Iris pigment epithelial cell (primary cell): ENCODE measurements at places on chromosomes 13 and 19.
A peak's percentile ranks its signal among the peaks of the same experiment; 100 is the strongest.

DNA sequence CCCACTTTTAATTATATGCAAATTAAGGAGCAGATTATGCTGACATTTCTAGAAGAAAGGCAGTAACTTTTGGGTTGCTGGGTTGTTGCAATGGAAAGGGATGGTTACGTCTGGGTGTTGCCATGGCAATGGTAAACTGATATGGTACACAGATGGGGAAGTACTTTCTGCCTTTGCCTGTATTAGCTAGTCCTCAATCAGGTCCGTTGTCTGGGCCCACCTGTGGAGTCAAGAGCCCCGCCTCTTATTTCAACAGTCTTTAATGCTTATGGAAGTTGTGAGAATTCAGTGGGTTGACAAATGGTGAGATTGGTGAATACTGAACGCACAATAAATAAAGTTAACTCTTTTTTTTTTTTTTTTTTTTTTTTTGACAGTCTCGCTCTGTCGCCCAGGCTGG lies 30.6 kb upstream of the DPP9 start:
- DNase-seq = peak; percentile 41

DNA sequence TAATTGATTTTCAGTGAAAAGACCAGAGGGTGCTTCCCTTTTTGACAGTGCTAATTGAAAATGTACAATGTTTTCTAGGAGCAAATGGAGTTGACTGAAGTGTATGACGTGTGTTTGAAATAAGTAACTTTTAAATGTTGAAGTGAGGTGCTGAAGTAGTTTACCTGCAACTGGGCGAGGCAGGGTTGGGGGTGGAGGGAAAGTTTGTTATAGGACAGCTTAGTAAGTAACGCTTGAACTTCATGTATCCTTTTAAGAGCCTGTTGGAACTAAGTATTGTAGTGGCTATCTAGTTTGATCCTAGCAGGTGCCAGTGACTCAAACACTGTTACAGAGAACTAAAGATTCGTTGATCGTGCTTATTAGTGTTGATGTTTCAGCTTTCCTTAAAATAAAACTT lies 5.9 kb downstream of the SLAIN1 start:
- no peak for DNase-seq

DNA sequence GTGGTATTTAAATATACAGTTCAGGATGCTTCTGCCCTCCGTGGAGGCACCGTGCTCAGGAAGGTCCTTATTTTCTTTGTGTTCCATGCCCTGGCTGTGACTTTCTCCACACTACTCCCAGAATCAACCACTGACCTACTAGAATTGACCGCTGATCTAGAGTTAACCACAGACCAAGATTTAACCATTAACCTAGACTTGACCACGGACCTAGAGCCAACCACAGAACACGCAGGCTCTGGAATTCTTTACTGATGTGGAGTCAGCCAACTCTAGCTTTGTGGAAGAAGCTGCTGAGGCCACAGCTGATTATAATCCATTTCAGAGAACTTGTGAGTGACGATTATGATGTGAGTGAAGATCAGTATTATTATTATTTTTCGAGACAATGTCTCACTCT lies 18.0 kb downstream of the GTF2F2 start:
- DNase-seq = no peak

- DNase-seq = no peak
Measured at GRCh38 chr19:19626516-19627472, 1.2 kb downstream of the LPAR2 start.

DNA sequence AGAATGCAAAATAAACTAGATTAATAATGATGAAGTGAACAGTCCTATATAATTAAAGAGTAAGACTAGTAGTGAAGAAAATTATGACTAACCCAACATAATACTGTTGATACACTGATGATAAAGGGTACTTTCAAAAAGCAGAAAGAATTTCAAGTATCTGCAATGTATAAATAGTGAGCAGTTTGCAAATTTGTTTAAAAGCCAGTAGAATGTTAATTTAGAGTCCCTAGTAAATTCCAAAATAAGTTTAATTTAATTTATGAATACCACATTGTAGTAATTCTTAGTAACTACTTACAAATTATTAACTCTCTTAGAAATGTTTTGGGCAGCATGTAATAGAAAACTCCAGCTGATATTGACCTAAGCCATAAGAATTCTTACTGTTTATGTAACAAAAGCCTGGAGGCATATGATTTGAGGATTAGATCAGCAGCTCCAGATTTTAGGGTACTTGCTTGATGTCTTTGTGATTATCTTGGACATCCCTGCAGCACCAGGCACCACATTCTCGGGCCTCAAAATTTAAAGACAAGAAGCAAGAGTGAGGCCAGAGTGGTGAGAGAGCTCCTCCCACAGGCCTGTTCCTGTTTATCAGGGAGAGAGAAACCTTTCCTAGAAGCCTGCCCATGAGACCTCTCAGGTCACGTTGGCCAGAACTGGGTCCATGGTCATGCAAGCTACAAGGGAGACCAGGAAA lies 67.6 kb upstream of the TDRD3 start:
- peak; percentile 57 for DNase-seq

DNA sequence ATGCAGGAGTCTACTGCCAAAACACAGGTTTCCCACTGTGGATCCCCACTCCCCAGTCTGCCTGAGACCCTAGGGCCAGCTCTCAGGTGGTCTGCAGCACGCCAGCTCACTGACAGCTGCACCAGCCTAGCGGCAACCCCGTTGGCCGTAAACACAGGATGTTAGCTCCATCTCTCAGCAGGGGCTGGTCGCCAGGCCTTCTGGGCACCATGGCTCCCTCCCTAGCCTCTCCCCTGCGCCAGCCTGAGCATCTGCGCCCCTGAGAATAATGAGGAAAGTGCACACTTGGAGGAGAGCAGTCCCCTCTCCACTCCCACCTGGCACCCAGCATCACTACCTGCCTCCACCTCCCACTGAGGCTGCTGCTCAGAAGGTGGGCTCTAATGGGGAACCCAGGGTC lies 20.8 kb upstream of the EPHX3 start:
- DNase-seq = no peak

DNA sequence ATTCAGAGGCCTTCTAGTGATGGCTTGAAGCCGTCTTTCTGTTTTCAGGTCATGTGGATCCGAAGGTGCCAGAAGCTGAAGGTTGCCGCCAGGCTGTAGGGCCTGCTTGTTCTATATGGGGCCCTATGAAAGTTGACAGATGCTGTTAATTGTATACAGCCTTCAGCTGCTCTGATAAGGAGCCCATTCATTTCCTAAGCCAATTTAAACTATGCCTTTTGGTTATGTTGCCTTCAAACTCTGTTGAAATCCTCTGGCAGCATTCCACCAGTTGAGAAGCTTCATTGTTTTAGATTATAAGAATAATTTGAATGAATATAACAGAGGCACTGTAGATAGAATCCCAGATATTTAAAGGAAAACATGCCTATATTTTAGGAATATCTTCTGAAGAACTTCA lies 34.4 kb downstream of the RAP2A start:
- DNase-seq = peak; percentile 58

GRCh38 chr19:17405250-17406045 lies at the start of gene BST2:
TSS of gene BST2 (minus strand) at chr19:17405630. CDS start at chr19:17405575, 55 bp downstream.
- peak; percentile 67 for DNase-seq

- DNase-seq = no peak
Measured at GRCh38 chr13:59893266-59893665, 270.5 kb downstream of the DIAPH3 start.

- peak; percentile 76 for DNase-seq
Measured at GRCh38 chr19:38693380-38694223, 46.2 kb downstream of the ACTN4 start.

DNA sequence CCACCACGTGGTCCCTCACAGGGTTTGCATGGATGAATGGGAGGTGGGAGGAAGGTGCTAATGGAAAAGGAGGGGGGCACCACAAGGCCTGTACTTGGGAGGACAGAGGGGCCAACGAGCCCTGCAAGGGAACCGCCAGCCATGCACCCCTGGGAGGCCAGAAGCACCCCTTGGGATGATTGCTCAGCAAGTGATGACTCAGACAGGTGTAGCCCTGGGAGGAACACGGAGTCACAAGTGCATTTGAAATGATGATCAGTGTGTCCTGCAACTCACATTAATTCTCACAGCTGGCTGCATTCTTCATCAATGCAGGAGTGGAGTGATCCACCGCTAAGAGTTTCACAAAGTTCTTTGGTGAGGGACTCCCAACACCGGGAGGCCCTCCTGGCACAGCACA lies 82.8 kb upstream of the ZNF254 start:
- no peak for DNase-seq

DNA sequence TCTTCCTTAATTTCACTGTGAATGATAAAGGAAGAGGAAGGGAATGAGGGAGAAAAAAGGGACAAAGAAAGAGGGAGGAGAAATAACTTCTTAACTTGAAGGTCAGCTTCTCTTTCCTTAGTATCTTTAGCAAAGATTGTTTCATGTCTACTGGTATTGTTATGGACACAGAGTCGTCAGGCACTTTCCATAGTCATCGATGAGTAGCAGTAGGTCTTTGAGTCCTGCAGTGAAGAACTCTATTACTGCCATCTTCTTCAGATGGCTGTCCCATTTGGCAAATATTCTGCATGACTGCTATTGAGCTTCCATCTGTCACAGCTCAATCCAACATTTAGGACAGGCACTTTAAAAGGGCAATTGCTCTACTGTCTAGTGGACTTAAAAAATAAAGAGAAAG lies 2463.1 kb downstream of the PCDH9 start:
- DNase-seq = no peak

DNA sequence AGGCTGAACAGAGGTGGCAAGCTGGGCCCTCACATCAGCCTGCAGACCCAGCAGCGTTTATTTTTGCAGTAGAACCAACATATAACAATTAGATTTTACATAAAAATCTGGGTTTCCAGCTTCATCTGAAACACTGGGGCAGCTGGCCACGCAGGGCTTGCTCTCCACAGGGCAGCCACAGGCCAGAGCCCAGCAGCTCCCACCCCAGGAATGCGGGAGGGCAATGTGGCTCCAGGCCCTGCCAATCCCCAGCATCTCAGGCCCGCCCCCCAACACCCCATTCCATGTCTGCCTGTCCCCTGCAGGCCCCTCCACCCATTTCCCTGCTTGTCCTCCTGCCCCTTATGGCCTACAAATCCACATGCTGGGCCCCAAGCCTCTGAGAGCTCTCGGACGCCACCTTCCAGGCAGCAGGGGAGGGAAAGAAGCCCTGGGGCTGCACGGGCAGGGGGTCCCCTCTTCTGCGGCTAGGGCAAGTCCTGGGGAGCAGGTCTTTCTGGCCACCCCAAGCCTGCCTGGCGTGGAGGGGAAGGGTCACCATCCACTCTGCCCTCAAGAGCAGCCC lies 15.0 kb upstream of the VSTM2B start:
- DNase-seq = no peak

DNA sequence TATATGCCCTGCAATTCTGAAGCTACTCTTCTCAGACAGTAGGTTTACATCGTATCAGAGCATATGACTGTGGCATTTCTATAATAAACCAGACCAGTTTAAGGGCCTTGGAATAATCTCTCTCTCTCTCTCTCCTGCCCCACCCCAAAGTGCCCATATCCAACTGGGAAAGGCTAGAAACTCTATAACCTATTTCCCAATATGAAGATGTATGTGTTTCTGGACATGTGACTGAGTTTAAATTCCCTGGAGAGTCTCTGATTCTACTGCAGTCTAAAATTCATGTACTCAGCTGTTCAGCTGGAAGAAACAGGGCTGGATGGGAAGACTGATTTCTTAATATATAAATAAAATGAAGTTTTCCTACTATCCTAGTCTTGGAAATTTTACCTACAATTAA lies 91.9 kb upstream of the MBNL2 start:
- DNase-seq = no peak

DNA sequence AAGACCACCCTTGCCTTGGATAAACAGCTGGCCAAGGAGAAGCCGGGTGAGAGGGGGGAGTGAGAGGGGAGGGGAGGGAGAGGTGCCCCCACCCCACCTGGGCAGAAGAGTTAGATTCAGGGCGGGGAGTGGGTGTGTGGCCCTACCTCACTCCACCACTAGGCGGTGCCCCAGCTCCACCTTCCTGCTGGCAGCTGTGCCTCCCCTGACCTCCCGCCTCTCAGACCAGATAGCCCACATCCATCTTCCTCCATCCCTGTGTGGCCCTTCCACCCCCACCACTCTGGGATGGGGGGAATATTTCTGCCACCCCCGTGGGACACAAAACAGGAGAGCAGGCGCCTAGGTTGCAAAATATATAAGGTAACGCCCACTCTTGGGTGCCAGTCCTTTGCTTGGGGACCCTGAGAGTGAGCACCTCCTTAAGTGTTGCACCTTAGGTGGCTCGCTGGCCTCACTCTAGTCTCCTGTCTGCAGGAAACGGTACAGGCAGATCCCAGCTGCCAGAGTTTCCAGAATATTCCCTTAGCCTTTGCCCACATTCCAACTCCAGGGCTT lies 13.8 kb upstream of the EHD2 start:
- peak; percentile 26 for DNase-seq

- DNase-seq = no peak
Measured at GRCh38 chr13:29805994-29806979, 44.1 kb downstream of the UBL3 start.

DNA sequence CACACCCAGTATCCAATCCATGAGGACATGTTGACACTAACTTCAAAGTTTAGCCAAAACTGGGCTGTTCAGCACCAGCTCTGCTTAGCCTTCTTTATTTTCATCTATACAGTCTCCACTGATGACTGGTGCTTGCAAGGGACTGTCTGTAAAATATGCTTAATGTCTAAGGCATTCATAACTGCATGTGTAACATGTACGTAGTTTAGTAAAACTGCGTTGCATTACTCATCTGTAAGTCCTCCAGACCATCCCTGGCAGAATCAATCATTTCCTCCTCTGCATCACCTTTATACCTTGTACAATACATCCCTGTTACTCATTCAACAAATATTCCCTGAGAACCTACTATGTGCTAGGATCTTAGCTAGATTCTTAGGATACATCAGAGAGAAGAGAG lies 362.1 kb downstream of the MTUS2 start:
- no peak for DNase-seq

DNA sequence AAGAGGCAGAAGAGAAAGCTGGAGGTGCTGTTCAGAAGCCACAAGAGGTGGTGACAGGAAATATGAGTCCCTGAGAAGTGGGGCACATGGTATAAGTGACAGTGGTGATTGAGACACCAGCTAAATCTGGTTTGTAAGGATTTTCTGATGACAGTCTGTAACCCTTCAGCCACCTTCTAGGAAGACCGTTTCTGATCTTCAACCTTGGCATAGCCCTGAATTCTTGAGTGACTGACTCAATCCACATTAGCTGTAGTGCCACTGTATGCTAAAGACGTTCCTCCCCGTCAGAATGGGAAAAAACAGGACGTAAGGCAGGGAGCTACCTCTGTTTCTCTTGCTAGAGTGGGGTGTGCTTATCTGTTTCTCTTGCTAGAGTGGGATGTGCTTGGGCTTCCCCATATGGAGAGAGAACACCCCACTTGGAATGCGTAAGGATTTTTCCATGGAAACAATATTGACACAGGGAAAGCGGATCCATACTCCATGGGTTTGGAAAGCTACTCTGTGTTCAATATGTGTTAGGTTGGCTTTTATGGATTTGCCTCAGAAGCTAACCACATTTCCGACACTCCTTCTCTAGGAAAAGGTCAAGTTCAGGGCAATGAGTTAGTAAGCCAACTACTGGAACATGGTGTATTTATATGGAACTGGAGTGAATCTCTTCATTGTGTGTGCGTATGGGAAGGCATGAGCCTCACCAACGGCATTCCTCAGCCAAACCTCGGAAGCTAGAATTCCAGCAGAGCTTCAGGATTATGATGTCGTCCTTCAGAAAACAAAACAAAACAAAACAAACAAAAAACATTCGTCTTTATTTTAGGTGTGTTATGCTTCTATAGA lies 948.8 kb upstream of the SLC10A2 start:
- peak; percentile 82 for DNase-seq

GRCh38 chr13:110405597-110406450 lies 98.7 kb downstream of the COL4A2 start:
- peak; percentile 87 for DNase-seq
